Spinal cord (tissue), 10 donors: ENCODE measurements at places on chromosomes 6 and 20.

DNA sequence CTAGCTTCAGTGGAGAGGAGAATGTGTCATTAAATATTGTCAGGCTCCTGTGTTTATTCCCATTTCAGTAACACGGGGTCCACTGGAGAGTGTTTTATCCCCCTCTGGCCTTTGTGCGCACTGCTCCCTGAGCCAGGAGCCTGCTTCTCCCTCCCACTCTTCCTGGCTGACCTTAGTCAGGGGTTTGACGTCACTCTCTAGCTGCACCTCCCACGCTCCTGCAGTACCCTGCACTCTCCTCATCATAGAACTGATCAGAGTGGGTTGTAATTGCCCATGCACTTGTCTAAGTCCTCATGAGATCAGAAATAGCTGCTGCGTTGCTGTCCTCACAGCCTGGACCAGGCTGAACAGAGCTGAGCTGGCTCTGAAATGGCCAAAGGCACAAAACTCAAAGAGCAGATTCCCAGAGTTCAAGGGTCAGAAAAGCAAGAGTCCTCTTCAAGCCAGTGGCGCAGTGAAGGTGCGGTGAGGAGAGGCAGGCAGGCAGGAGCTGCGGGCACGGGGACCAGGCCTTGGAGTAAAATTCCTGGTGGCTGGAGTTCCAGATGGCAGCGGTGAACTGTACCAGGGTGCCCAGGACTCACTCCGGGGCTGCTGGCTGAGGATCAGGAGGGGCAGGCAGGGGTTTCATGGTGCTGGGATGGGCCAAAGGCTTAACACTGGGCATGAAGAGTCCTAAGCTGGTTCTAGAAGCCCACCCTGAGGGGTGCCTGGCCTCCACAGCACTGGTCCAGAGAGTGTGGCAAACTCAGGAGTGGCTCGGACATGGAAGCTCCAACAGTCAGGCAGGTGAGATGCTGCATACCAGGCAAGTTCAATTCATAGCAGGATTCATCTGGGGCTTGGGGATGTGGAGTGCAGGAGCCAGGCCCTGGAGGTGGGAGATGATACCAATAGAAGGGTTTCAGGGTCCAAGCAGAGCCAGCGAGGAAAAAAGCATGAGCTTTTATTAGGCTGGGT lies 170.9 kb downstream of the SCP2D1 start:
- no peak for DNase-seq

DNA sequence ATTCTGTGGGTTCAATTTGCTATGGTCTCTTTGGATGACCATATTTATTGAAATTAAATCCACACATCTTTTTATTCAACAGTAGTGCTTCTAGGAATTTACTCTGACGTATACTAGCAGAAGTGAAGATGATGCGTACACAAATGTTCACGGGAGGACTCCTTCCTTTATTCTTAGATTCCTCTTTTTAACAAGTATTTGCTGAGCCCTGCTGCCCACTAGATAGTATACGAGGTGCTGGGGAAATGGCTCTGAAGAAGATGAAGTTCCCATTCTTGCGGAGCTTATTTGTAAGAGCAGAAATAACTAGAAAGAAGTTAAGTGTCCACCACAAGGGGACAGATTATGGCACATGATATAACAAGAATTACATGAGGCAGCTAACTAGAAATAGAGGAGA lies 145.2 kb downstream of the DOK5 start:
- DNase-seq, result no peak

DNA sequence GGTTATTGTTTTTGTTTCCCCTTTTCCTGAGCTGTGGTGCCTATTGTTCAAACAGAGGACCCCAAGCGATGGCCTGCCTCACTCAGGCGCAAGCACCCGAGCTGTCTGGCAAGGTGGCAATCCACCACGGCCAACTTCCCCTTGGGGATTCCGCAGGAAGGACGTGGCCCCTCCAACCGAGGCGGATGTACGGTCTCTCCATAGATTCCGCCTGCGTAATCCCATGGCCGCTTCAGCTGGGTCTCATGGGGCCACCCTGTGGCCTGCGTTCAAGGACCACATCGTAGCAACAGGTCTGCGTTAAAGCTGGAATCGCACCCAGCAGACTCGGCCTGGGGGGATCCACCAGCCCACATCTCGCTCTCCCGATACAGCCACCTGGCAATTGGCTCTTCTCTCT lies 79.9 kb downstream of the CEBPB start:
- DNase-seq, result no peak

DNA sequence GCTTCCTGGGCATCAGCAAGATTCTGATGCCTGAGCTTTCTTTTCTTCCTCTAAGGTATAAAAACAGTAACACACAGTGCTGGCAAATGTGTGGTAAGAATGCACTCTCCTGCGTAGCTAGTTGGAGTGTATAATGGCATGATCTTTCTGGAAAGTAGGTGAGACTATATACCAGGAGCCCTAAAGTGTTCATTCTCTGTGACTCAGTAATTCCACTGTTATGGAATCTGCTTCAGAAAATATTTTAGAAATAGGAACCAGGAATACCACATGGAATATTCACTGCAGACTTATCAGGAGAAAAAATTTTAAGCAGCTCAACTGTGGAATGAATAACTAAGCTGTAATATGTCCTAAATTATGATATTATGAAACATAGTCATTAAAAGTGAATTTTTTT lies 16.9 kb upstream of the CSE1L start:
- no peak for DNase-seq

- no peak for DNase-seq
These were observed 87.7 kb downstream of the PXDC1 start for GRCh38 chr6:3663811-3664210.

DNA sequence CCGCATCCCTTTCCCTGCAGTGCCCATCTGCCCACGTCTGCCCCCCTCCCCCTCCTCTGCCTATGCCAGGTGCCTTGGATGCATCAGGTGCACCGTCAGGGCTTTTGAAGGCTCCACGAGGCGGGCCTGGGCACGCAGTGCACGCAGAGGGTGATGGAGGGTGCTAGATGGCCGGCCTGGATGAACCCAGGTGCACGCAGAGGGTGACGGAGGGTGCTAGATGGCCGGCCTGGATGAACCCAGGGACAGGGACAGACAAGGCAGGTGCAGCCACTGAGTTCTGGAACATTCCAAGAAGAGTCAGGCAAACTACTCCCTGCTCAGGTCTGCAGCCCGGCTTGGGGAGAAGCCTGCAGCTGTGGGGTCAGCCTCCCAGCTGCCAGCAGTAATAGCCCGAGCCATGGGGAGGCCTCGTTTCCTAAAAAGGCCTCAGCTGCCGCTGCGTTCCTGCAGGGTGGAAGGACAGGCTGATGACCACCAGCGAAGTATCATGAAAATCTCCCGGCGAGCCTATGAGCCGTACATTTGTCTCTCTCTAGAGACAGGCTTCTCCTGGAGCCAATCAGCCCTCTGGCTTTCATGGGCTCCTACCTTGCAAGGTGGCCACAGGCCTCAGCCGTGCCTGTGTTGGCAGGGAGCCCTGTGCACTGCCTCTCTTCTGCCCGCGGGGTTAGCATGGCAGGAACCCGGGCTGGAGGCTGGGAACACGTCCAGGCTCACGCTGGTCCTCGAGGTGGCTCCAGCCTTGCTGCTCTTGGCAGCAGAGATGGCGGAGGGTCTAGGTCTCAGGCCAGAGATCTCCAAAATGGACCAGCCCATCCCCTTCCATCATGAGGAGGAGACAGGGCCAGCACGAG lies 29.6 kb downstream of the NTSR1 start:
- DNase-seq, result no peak

GRCh38 chr6:170198298-170198697 lies 92.6 kb downstream of the DLL1 start:
- DNase-seq, result no peak

- no peak for DNase-seq
These were observed 5.6 kb downstream of the TOP1 start for GRCh38 chr20:41034239-41034638.

DNA sequence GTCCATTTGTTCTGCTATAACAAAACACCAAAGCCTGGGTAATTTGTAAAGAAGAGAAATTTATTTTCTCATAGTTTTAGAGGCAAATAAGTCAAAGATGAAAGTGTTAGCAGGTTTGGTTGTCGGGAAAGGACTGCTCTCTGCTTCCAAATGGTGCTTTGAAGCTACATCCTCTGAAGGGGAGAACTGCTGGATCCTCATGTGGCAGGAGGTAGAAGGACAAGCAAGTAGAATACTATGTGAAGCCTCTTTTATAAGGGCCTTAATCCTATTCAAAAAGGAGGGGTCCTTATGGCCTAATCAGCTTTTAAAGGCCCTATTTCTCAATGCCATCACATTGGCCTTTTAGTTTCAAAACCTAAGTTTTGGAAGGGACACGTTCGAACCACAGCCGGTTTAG lies 826.0 kb upstream of the EPHA7 start:
- no peak for DNase-seq

DNA sequence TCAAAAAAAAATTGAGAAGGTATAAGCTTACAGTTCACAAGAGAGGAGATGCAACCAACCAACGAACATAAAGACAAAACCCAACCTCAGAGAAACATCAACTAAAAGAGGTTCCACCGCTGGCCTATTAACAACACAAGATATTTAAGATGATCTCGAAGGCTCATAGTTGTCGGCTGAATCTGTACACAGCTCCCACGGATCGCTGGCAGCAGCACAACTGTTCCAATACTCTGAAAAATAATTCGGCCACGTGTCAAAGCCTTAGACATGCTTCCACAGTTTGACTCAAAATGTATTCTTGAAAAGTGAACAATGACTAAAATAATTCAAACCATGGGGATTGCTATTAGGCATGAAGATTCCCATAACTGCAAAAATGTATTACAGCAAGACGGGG lies 13.7 kb downstream of the EXOC2 start:
- no peak for DNase-seq

- DNase-seq, result peak; percentile 26
These were observed 386.4 kb upstream of the MMS22L start for GRCh38 chr6:97669191-97670031.

DNA sequence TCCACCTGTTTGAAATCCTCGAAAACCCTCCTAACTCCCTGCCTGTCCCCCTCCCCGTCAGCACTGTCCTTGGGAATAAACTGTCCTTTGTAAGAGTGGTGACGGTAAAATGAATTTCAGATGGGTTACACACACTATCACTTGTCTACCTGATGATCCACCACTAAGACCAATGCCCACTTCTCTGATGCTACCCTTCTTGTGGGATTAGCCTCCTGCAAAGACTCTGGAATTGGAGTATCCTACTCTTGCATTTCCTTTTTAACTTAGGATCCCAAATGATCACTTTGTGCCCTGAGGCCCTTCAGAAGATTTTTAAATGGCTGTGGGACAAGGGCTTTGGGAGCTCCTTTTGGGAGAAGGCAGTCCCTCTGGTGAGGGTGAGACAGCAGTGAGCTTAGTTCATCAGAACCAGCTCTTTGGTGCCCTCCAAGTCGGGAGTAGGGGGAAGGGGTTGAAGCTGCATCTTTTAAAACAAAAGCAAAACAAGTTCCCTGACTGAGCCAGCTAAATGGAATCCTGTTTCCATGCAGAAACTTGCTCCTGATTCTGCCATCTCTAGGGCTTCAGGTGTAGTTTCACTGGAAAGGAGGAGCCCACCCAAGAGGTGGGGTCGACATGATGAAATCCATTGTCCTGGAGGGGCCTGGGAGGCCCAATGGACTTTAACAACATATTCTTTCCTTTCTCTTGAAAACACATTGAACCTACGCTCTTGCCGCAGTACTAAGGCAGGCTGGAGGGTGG lies 86.5 kb downstream of the ASXL1 start:
- no peak for DNase-seq

DNA sequence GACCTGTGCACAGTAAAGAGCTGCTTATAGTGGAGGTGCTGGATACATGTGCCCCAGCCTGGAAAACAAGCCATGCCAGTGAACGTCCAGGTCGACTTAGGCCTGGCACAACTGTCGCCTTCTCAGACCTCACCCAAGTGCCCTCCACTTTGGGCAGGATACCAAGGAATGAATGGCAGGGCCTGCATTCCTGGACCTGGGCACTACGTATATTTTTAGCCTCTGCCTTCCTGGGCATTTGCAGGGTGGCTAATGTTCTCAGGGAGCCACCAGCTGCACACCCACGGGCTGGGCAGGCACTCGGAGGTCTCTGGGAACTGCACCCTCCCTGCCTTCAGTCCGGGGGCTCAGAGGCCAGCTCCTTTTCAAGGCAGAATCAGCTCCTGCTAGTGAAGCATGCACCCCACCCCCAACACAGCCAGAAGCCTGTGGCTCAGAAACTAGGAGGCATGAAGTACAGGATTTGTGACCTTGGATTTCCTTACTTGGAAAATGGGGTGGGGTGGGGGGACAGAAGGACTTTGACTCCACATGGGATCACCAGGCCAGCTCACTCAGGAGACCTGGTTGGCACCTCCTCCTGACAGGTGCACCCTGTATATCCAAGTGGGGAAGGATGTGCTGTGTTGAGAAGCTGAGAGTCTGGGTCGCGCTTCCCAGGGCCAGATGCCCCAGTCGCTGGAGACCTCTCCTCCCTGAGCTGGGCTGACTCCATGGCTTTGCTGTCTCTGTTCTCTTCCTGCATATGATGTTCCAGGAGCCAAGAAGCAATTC lies 2.5 kb upstream of the LSM14B start:
- no peak for DNase-seq

DNA sequence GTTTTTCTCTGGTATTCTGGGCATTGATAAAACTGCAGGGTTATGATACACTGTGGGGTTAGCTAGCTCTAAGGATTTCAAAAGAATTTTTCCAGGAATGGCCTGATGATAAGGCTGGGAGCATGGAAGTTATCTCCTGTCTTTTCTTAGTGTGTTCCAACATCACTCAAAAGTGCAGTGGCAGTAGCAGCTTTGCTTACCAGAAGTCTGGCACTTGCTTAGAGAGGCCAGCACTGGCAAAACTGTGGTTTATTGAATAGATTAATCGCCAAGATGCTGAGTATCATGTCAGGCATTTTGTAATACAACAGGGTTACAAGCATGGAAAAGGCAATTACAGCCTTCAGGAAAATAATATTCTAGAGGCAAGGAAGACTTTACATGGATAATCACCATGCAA lies 719.5 kb upstream of the GJE1 start:
- DNase-seq, result no peak

DNA sequence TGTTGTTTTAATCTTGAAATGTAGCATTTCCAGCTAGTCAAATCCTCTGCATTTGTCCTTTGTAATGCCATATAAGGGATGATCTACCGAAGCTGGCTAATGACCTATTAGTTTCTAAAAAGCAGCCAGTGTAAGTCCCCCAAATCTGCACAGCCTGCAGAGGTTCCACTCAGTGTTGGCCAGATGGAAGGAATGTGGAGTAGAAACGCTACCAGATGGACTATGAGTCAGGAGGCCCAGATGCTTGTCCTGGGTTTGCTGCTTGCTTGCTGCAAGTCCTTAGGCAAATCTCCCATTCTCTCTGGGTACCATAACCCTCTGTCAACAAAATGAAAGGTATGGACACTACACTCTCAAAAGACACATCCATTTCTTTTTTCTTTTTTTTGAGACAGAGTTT lies 149.8 kb downstream of the BTBD9 start:
- no peak for DNase-seq
